Ascending aorta (tissue), 2 donors: ENCODE measurements at places on chromosomes 4 and X.

DNA sequence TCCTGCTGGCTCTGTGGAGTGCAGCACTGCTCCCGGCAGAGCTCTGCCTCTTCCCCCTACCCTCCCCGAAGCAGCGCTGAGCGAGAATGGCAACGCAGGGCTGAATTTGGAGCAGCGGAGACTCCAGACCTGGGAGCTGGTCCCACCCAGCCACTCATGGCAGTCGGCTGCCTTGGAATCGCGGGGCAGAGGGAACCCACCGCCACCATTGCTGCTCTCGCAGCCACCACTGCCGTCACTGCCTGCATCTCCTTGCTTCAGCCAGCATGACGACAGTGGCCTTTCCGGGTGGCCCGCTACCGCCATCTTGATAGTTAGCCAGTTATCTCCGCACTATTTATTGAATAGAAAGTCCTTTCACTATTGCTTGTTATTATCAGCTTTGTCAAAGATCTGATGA lies 321.5 kb upstream of the POU3F4 start:
- DNase-seq: no peak

DNA sequence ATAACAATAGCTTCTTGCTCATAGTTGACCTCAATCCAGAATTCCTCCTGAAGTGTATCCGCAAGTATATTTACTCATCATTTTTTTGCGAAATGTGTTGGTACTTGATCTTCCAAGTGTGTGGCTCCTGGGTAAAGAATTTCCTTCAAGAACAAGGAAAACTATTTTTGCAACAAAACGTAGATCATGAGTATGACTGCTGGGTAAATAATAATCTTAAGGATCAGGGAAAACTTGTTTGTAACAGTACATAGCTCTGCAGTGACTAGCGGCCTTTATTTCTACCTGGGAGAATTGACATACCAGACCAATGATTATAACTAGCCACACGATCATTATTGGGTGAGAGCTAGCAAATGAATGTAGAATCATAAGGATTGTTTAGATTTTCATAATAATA lies 1311.7 kb downstream of the ARAP2 start:
- DNase-seq: no peak

- DNase-seq: no peak
Observed at GRCh38 chr4:88743696-88744095, 46.1 kb upstream of the NAP1L5 start.

DNA sequence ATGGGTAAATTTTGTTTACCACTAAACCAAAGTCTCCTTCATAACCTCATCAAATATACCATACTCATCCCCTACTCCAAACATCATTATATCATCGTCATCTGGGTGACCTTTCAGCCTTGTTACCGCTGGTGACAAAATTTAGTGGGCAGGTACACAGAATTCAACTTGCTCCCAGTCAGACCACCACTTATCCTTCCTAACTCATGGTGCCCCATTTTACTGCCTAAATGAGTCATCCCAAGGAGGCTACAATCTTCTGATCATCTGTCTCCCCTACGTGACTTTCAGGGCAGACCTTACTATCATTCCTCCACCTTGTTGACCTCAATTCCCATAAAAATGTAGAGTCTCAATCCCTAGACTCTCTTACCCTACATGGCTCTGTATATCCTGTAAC lies 49.6 kb downstream of the DCHS2 start:
- no peak for DNase-seq

- DNase-seq: no peak
Observed at GRCh38 chrX:119672426-119672825, 20.5 kb downstream of the SEPTIN6 start.

- DNase-seq: no peak
Observed at GRCh38 chr4:118727360-118727759, 42.2 kb downstream of the METTL14 start.

- DNase-seq: no peak
Observed at GRCh38 chr4:1130316-1131186, 17.2 kb upstream of the RNF212 start.

- DNase-seq: no peak
Observed at GRCh38 chr4:139453041-139453370, 915 bp upstream of the RAB33B start.

DNA sequence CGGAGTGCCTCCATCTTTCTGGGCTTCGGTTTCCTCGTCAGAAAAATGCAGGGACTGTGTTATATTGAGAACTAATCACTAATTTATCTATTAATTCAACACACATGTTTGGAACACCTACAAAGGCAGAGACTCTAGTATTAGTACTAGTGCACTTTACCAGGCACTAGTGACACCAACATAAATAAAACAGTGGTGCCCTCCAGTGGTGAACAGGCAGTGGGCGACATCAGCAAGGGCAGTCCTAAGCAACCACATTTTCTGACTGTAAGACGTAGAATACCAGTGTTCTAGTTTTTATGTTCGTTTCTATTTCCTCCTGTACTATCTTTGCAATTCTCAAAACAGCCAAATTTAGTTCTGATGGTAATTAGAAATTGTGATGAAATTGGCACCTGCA lies 69.1 kb upstream of the UCP1 start:
- DNase-seq: no peak
